Stimulated activated CD4-positive, alpha-beta T cell treated with anti-CD3 and anti-CD28 coated beads, Interleukin-1b, Interleukin-23, amount 100 ng/mL, for 48 hours (primary cell): ENCODE measurements at places on chromosomes 5 and 9.

GRCh38 chr5:111404270-111404769, 108.0 kb downstream of the STARD4 start:
- no peak for DNase-seq

GRCh38 chr5:65926893-65927292, 518 bp downstream of the ERBIN start:
- DNase-seq, result no peak

- DNase-seq, result peak; percentile 66
Measured at GRCh38 chr9:137406876-137407589, 15.9 kb downstream of the EXD3 start.

DNA sequence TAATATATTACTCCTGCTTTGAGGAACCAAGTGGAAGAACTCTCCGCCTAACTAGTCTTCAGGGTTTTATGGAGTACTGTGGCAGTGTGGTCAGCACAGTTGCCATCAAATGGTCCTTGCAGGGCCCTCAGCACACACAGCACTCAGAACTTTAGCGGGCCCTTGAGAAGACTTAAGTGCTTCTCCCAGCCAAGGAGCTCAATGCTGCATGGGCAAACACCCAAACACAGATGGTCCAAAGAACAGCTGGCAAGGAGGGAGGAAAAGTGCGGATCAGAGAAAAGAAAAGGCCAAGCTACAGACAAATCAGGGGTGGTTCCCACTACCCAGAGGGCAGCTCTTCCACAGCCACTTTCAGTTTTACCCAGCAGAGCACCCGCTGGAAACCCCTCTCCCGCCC, 98.6 kb downstream of the SPOCK1 start:
- DNase-seq, result no peak

DNA sequence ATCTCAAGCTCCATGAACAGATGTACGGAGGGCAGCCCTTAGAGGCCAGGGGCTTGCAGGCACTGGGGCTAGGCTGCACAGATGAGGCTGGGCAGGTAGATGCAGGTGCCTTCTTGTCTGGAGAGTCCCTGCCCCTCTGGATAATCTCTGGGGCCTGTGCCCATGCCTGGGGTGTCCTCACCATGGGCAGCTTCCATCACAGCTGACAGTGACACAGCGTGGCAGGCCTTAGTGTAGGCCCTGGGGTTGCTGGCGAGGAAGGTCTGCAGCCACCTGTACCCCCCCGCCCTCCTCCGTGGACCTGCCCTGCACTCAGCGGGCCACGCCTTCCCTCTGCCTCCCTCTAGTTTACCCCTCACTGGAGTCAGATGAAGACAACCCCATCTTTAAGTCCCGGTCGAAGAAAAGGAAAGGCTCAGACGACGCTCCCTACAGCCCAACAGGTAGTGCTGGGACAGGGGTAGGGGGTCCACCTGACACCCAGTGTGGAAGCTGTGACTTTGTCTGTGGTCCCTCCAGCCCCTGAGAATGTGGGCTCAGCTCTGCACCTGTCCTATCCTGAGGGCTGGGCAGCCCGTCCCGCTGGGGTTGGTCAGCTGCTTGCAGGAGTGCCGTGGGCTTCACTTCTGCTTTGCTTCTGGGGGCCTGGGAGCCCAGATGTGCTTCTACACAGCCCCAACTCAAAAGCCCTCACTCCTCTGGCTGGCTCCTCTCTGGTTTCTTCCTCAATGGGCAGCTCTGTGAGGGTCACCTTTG, 98.4 kb downstream of the PHF2 start:
- no peak for DNase-seq

- DNase-seq, result no peak
Measured at GRCh38 chr9:135741276-135742219, 39.6 kb downstream of the KCNT1 start.

DNA sequence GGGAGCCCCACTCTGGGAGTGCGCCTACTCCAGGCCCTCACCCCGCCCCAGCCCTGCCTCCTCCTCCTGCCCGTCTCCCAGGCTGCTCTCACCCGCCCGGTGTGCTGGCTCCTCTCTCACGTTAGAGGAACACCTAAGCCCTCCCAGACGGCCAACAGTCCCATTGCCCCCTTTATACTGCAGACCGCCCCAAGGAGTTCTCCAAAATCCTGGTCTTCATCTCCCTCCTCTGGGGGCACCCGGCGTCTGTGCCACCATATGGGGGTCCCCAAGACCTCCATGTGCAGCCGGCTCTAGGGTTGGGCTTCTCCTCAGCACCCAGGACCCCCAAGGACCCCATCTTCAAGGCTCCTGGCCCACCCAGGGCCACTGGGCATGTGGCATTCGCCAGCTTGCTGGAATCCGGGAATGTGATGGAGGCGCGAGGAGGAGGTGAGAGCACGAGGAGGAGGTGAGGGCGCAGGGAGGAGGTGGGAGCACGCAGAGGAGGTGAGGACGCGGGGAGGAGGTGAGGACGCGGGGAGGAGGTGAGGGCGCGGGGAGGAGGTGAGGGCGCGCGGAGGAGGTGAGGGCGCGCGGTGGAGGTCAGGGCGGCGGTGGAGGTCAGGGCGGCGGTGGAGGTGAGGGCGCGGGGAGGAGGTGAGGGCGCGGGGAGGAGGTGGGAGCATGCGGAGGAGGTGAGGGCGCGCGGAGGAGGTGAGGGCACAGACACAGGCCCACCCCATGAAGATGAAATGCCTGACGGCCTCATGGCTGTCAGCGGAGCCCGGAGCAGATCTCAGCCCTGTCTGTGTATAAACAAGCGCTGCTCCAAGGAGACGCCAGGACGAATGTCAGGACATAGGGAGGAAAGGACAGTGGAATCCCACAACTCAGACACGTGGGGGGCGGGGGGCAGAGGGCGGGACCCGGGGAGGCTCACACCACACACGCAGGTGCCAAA, 41.2 kb downstream of the EXD3 start:
- no peak for DNase-seq

- no peak for DNase-seq
Measured at GRCh38 chr9:76090330-76090729, 199.9 kb downstream of the PCSK5 start.

- DNase-seq, result peak; percentile 67
Measured at GRCh38 chr5:173035904-173036707, 20.0 kb upstream of the CREBRF start.

DNA sequence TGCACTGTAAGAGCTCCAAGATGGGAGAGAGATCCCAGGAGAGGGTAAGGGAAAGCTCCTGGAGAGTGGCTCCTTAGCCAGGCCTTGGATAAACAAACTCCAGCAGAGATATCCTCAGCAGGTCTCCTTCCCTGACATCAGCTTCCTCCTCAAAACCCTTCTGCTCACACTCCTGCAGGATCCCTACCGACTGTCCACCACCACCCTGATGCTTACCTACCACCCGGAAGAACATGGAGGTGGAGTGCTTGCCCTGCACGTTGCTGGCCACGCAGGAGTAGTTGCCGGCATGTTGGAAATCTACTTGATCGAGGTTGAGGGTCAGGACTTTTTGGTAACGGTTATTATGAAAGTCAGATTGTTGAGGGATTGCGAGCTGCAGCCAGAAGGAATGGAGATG, 9.3 kb downstream of the CSF1R start:
- DNase-seq, result no peak

DNA sequence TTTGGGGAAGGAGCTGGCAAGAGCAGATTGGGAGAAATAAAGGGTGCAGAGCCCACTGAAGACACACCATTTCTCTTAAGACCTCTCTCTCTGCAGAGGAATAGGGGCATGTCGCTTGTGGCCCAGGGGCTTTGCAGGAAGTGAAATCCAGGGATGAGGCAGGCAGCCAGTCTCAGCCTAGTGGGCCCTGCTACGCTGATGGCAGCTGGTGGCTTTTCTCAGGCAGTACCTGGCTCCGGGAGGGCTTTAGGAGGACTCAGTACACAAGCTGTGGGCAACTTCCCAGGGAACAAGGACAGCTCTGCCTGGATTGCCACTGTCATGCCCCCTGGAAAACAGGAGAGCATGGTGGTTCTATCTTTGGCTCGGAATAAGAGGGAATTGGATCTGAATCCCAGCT, 76.2 kb upstream of the NEURL1B start:
- no peak for DNase-seq

GRCh38 chr5:179553875-179554274, 3.5 kb downstream of the RUFY1 start:
- no peak for DNase-seq

DNA sequence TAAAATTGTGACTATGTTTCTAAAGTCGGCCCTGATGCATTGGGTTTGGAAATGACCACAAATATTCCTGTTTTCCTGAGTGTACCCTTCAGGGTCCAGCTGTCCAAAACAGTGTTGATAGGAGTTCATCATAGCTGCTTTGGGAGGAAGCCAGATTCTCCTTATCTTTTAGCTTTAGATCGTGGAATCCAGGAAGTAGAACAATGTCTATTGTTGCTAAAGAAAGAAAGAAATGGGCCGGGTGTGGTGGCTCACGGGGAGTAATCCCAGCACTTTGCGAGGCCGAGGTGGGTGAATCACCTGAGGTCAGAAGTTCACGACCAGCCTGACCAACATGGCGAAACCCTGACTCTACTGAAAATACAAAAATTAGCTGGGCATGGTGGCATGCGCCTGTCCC, 9.5 kb downstream of the CAVIN4 start:
- no peak for DNase-seq

DNA sequence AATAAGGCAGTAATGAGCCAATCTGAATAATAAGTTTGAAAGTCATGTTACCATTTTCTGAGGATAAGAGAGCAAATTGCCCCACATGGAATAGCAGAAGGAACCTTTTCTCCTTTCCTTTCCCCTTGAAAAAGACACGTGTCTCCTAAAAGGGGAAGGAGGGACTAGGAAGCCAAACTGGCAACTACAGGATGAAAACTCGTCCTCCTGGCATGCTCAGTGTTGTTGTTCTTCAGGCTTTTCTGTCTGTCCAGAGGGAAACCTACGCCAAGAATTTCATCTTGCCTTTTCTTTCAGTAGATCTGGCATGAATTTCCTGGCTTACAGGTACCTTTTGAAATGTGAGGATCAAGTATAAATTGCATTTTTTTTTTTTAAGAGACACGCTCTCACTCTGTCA, 355.9 kb upstream of the TLE4 start:
- DNase-seq, result no peak

DNA sequence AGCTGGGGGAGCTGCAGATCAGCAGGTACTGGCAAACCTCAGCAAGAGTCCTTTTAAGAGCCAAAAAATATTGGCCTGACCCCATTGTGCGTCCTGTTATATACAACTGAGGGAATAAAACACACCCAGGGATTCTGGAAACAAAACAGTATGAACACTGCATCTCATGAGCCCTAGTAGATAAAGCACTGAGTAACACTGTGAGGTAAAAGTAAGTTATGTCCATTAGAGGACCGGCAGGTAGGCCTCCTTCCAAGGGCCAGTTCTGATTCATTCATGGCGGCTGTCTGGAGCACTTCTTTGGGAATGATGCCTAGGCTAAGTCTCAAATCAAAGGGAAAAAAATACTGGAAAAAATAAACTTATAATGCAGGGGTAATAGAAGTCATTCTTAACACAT, 64.9 kb downstream of the PDE4D start:
- DNase-seq, result no peak

DNA sequence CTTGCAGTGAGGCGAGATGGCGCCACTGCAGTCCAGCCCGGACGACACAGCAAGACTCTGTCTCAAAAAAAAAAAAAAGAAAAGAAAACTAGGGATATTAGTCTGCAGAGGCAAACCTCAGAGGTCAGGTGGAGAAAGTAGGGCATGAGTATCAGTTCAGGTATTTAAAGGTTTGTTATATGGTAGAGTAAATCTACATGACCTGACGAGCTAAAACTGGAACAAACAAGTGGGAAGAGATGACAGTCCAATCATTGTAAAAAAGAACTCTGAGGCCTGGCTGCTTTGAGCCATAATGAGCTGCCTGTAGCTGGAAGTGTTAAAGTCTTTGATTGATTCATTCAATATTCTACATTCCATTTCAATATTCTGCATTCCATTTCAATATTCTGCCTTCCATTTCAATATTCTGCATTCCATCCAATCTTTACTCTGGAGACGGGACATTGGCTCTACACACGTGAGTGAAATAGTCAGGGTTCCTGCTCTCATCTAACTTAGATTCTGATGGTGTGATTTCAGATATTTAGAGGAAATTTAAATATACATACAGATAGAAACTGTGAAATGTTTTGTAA, 28.9 kb upstream of the GRAMD2B start:
- no peak for DNase-seq

- DNase-seq, result no peak
Measured at GRCh38 chr5:122908662-122909061, 63.2 kb downstream of the SNX24 start.

- DNase-seq, result peak; percentile 43
Measured at GRCh38 chr9:130682421-130683121, 11.0 kb upstream of the EXOSC2 start.

- DNase-seq, result no peak
Measured at GRCh38 chr9:36479101-36479500, 79.0 kb upstream of the RNF38 start.

DNA sequence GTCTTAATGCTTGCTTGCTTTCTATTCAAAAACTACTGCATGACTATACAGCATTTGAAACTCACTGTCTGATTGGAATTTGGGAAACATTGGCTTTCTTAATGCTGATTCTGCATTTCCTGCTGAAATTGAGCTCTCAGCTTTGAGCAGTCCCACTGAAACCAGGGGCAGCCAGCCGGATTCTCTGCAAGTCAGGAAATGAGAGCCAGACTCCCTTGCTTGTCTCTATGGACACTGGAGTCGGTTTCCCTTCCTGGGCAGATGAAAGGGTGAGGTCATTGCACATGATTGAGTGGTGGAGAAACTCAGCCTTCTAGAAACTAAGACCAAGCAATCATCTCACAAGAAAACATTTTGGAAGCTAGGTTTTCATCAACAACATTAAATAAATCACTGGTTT, 119.7 kb upstream of the SPATA31C2 start:
- no peak for DNase-seq

DNA sequence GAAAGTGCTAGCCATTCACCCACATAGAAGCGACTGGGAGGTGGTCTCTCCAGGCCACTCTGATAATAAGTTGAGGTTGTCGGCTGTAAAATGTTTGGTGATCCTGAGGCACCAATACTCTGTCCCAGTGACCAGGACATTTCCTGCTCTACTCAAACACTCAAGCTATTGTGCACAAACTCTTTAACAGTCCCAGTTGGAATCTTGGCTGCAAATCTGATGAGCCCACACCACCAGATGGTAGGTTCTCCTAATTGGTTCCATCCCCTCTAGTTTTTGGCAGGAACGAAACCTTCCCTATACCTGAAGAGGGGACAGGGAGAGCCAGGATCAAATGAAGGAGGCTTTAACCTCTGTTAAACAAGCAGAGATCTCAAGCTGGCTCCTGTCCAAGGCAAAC, 14.3 kb downstream of the GRIA1 start:
- no peak for DNase-seq
